ENCODE measurements at places on chromosomes 6 and 20.

DNA sequence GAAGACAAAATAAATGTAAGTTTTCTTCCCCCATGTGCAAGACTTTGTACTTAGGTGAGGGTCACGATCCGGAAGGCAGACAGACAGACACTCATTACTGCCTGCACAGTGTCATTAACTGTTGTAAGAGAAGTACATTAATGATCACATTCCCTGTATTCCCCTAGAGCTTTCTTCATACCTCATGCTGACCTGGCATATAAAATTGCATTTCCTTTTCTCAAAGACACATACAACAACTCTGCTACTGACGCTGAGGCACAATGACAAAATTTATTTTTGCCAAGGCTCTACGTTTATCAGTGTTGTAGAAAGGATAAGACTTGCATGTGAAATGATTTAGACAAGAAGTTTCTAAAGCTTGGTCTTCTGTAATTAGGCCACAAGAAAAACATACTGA is 3.0 kb upstream of the SYCP2 start:
- DNase-seq, result no peak

GRCh38 chr20:40744072-40744817 is 55.2 kb upstream of the MAFB start:
- no peak for DNase-seq

- DNase-seq, result no peak
Measured at GRCh38 chr6:156379392-156380289, 397.5 kb upstream of the ARID1B start.

GRCh38 chr20:53925651-53926401 is 144.6 kb downstream of the BCAS1 start:
- DNase-seq, result no peak

DNA sequence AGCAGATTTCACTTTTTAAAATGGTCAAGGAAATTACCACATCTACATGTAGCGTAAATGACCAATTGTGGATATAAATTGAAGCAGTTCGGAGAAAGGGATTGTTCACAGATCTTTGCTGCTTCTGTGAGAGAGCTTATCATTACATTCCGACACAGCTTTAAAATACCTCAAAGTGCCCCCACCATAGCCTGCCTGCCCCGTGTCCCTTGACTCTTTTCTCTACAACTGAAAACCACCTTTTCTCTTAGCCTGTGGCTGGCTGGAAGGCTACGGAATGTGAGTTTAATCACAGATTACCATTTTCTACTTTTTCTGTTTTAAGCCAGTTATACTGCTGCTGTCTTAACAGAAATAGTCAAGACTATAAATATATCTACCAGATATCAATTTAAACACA is 347.2 kb upstream of the MAP3K7 start:
- no peak for DNase-seq

GRCh38 chr6:17334265-17334664 is 53.1 kb downstream of the RBM24 start:
- peak; percentile 12 for DNase-seq

DNA sequence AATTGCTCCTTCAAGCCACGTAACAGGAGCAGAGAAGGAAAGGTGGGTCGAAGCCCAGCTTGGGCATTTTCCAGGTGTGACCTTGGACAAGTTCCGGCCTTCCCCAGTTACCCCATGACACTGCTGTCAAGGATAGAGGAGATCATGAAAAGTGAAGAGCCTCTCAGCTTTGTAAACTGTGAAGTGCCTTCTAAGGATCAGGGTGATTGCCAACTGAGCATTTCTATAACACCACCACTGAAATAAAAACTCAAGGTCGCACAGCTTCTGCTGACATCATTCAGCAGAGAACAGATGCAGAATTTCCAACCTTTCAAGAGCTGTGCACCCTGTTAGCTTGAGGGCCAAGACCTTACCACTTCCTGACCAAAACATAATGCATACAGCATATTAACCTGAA is 24.0 kb upstream of the ZMYND8 start:
- DNase-seq, result no peak

GRCh38 chr6:106997392-106998158 is 23.0 kb upstream of the CD24 start:
- DNase-seq, result peak; percentile 60

GRCh38 chr20:52047811-52048764 is 143.5 kb downstream of the ZFP64 start:
- peak; percentile 33 for DNase-seq

- no peak for DNase-seq
Measured at GRCh38 chr6:47439348-47439668, 38.3 kb upstream of the CD2AP start.

DNA sequence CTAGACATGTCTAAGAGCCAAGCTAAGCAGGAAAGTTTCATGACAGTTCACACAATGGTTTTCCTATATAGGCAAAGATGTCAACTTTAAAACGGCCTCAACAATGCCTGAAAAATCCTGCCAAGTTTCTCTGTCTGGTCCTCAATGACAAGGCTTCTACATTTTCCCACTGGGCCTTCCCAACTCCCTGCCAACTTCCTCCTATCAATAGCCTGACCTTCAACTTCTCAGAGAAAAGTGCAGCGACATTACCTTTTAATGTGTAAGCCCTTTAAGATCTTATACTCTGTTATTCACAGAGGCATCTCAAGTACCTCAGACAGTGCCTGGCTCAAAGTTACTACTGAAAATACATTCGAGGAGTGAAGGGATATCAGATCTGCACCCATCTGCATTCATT is 56.2 kb upstream of the BTBD3 start:
- DNase-seq, result no peak

- DNase-seq, result no peak
Measured at GRCh38 chr6:156980515-156980914, 203.3 kb downstream of the ARID1B start.

GRCh38 chr6:149362289-149362688 is 37.8 kb upstream of the SUMO4 start:
- no peak for DNase-seq

- DNase-seq, result no peak
Measured at GRCh38 chr6:111870742-111871064, 2.5 kb downstream of the FYN start.

DNA sequence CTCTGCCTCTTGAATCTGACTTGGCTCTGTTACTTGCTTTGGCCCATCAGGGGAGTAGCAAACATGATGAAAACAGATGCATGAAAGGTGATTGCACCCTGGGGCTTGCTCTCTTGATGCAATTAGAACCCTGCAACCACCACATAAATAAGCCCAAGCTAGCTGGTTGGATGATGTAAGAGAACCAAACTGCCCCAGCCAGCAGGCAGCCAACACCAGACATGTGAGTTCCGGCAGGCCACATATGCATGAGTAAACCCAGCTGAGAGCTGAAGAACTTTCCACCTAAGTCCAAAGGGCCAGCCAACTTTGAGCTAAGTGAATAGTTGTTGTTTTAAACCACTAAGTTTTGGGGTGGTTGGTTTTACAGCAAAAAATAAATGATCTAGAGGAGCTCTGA is 268.4 kb downstream of the FARS2 start:
- DNase-seq, result peak; percentile 14

DNA sequence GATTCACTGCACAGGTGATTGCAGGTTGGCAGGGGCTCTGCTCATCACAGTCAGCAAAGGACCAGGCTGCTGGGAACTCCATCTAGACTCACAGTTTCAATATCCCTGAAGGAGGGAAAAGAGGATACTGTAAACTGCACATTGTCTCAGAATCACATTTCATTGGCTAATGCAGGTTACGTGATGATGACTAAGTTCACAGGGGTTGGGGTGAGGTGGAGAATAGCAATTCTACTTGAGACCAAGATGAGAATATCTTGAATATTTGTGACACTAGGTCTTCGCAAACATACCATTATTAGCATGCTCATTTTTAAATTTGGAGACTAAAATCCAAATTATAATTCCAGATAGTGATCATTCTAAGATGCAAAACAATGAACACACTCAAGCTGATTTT is 208.5 kb upstream of the CITED2 start:
- DNase-seq, result no peak

DNA sequence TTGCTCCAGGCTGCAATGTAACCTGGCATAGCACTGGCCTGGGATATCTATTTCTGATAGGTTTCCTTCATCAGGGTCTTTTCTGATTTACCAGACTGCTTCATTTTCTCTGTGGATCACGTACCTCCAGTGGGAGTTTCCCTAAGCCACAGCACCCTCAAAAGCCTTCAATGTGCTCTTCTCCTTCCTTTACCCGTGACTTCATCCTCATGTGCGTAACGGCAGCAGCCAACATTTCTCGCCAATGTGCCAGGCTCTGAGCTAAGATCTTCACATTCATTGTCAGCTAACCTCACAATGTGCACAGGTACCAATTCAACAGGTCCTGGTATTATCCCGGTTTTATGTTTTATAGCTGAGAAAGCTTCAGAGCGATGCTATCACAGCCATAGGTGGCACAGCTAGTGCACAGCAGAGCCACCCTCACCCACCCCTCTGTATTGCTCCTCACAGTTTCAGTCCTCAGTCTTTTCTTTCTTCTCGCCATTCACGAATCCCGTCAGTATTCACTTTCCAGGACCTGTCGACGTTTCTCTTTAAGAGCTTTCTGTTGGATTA is 58.2 kb downstream of the TNFAIP3 start:
- no peak for DNase-seq

Measured in fibroblast of villous mesenchyme (primary cell).